ENCODE measurements at places on chromosomes 13 and 19. TPM values are rescaled to one million over a fixed set of nuclear protein-coding genes. Genes with fewer than 3 reads are reported as not detected.

Gene PCDH17
- not detected for total RNA-seq

Gene ZNF865
- 11.9 TPM for total RNA-seq

Gene GJB6
- total RNA-seq: not detected

Gene ABHD13
- total RNA-seq: 5.6 TPM

Gene ARHGEF7
- 19.4 TPM for total RNA-seq

Gene SERPINE3
- total RNA-seq: 0.07 TPM

Gene RAP2A
- total RNA-seq: 6.6 TPM

Gene ZNF575
- 1.3 TPM for total RNA-seq

Gene INSL3
- 0.52 TPM for total RNA-seq

Gene RGS9BP
- total RNA-seq: 0.44 TPM

Measured in A549 treated with Hydrocortisone at 1 μM for 4 hours (cell line).